ENCODE measurements at places on chromosomes 6 and 20. TPM values are rescaled to one million over a fixed set of nuclear protein-coding genes. Genes with fewer than 3 reads are reported as not detected.

DNA sequence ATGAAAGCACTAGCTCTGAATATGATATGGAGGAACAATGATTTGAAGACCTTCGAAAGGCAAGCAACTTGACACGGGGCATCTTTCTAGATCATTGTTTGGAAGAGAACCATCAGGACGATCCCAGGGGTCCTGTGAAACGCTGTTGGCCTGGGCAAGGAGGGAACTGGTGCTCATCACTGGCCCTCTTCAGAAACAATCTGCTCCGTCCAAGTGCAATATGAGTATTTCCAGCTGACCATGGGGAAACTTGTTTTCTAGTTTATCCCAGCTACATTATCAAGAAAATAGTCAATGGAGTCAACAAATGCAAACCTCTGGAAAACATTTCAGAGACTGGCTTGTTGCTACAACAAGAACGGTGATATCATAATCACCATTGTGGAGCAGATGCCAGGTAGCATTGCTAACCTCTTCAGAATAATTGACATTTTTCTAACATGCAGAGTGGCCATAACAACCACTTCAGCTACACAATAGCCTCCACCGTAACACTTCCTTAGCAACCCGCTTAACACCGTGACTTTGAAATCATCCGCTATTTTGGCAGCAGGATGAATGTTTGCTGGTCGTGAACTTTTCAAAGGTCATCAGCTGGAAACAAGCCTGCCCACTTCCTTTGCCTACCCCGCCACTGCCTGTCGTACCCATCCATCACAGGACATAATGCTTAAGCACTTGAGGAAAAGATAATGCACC is 112.0 kb upstream of the PDE10A start:
- H3K27me3 ChIP-seq = peaks cover 21% of the 10 kb centered on the region
- no peak overlapping the region for H3K4me3 ChIP-seq
- no peaks in the 10 kb centered on the region for H3K36me3 ChIP-seq
- peaks cover 6% of the 10 kb centered on the region for H3K4me1 ChIP-seq
- peak; percentile 43 for DNase-seq

The OPRL1 gene
- total RNA-seq = 0.63 TPM

The PNPLA1 gene
- not detected for total RNA-seq

The DYNLT2 gene
- total RNA-seq = 2.2 TPM

The CLPSL2 gene
- total RNA-seq = not detected

GRCh38 chr6:46310196-46310595 is 139.4 kb upstream of the ENPP5 start:
- no peak overlapping the region for H3K4me3 ChIP-seq
- H3K27me3 ChIP-seq = peaks cover 10% of the 10 kb centered on the region
- H3K36me3 ChIP-seq = no peaks in the 10 kb centered on the region
- H3K27ac ChIP-seq = no peak overlapping the region
- no peaks in the 10 kb centered on the region for H3K4me1 ChIP-seq

DNA sequence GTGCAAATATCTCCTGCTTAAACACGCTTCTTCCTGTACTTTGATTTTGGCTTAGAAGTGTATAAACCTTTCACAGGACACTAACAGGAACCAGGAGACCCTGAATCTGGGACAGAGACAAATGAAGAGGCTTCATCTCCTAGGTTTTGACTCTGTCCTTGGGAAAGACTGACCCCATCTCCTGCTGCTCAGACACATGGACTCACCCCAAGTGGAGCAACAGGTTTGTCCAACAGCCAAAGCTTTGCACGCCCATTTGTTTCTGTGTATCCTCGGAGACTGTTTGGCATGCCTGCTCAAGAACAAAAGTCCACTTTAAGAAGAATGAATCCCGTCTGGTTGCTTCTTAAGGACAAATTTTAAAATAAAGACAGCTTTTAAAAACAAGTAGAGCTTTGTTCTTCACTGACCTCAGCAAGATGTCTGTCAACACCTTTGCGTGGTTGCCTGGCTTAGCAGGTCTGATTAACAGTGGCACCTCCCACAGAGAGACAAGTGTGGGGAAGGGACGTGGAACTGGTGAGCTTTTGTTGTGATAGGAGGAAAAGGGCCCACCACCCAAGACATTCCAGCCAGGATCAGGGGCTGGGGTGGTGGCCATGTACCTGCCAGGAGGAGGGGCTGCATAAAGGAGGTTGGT is 202.6 kb downstream of the SOD2 start:
- H3K36me3 ChIP-seq = no peaks in the 10 kb centered on the region
- H3K27ac ChIP-seq = no peak overlapping the region
- peaks cover 6% of the 10 kb centered on the region for H3K27me3 ChIP-seq
- H3K4me3 ChIP-seq = no peak overlapping the region

The SLC16A10 gene
- total RNA-seq = 11.5 TPM

The DSP gene
- total RNA-seq = 0.25 TPM

- no peaks in the 10 kb centered on the region for H3K27me3 ChIP-seq
- no peak overlapping the region for H3K27ac ChIP-seq
- DNase-seq = no peak
- H3K4me3 ChIP-seq = no peak overlapping the region
Measured at GRCh38 chr6:161169035-161169434, 104.8 kb downstream of the AGPAT4 start.

The COL9A3 gene
- total RNA-seq = not detected

GRCh38 chr6:99604166-99605073 is 2.2 kb upstream of the PRDM13 start:
- H3K36me3 ChIP-seq = peaks cover 2% of the 10 kb centered on the region
- H3K4me3 ChIP-seq = peak overlapping the region; percentile 48
- no peak overlapping the region for H3K27ac ChIP-seq
- peaks cover 27% of the 10 kb centered on the region for H3K4me1 ChIP-seq

The OPRM1 gene
- total RNA-seq = not detected

The VWA7 gene
- total RNA-seq = 1.6 TPM

GRCh38 chr6:41237128-41237527 is 9.0 kb downstream of the TREML4 start:
- no peak overlapping the region for H3K27ac ChIP-seq
- peaks cover 16% of the 10 kb centered on the region for H3K27me3 ChIP-seq
- no peaks in the 10 kb centered on the region for H3K4me1 ChIP-seq
- H3K4me3 ChIP-seq = no peak overlapping the region

GRCh38 chr20:39282619-39283092 is 320.5 kb downstream of the DHX35 start:
- DNase-seq = no peak
- H3K27ac ChIP-seq = no peak overlapping the region
- no peaks in the 10 kb centered on the region for H3K36me3 ChIP-seq
- peaks cover 9% of the 10 kb centered on the region for H3K27me3 ChIP-seq
- H3K4me1 ChIP-seq = no peaks in the 10 kb centered on the region
- H3K4me3 ChIP-seq = no peak overlapping the region

The UNC93A gene
- total RNA-seq = not detected

DNA sequence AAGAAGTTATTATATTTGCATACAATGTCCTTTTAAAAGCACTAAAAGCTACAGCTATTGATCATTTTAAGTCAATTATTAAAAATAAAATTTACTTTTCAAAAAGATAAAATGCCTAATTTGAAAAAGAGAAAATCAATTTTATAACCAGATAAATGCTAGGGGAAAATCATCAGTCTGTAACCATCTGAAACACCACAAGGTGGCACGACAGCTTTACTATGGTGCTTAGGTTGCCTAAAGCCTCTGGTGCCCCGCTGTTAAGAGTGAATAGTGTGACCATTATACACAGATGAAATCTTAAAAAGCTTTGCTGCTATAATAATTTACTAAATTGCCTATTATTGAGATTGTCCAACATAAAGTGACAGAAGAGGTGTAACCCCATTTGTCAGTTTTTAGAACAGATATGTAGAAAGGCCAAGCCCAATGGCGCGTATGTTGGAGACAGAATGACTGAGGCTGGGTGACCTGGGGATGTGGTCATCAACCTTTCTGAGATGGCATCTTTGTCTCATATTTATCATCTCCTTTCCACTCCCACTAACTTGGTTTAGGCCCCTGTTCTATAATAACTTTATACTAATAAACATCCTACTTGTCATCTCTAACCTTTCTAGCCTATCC is 100.8 kb downstream of the MOXD1 start:
- no peaks in the 10 kb centered on the region for H3K4me1 ChIP-seq
- peaks cover 8% of the 10 kb centered on the region for H3K27me3 ChIP-seq
- no peak overlapping the region for H3K4me3 ChIP-seq

The MYCT1 gene
- total RNA-seq = not detected

DNA sequence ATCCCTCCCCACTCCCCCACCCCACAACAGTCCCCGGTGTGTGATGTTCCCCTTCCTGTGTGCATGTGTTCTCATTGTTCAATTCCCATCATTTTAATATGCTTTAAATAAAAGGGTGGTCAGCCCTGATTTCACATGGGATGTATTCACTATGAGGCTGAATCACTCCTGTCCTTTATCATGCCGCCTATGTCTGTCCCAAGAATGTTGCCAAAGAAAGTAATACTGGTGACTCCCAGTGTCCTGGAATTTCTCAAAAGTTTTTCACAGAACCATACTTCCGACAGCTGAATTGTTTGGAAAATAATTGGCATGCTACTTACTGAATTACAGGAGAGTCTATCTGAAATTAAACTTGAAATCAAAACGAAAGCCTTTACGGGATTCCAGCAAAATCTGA is 217.7 kb downstream of the HAO1 start:
- DNase-seq = no peak
- H3K4me1 ChIP-seq = no peaks in the 10 kb centered on the region
- no peak overlapping the region for H3K4me3 ChIP-seq

The ETV7 gene
- 0.51 TPM for total RNA-seq

- no peak overlapping the region for H3K4me3 ChIP-seq
- no peak overlapping the region for H3K27ac ChIP-seq
- no peaks in the 10 kb centered on the region for H3K36me3 ChIP-seq
- peaks cover 2% of the 10 kb centered on the region for H3K27me3 ChIP-seq
- peaks cover 12% of the 10 kb centered on the region for H3K4me1 ChIP-seq
Measured at GRCh38 chr6:33836806-33837469, 33.1 kb upstream of the MLN start.

The BHLHE23 gene
- total RNA-seq = not detected
